ENCODE measurements at places on chromosomes 11 and 22.

- DNase-seq, result no peak
These were observed 7.0 kb upstream of the CABP2 start for GRCh38 chr11:67530282-67530592.

GRCh38 chr11:118885319-118885718, 1.6 kb downstream of the CXCR5 start:
- no peak for DNase-seq

GRCh38 chr11:88535916-88536547, 198.5 kb upstream of the CTSC start:
- DNase-seq, result no peak

- no peak for DNase-seq
These were observed 1.5 kb upstream of the PNPLA5 start for GRCh38 chr22:43893266-43893665.

GRCh38 chr11:117230286-117230961, 1.4 kb downstream of the PCSK7 start:
- DNase-seq, result no peak

DNA sequence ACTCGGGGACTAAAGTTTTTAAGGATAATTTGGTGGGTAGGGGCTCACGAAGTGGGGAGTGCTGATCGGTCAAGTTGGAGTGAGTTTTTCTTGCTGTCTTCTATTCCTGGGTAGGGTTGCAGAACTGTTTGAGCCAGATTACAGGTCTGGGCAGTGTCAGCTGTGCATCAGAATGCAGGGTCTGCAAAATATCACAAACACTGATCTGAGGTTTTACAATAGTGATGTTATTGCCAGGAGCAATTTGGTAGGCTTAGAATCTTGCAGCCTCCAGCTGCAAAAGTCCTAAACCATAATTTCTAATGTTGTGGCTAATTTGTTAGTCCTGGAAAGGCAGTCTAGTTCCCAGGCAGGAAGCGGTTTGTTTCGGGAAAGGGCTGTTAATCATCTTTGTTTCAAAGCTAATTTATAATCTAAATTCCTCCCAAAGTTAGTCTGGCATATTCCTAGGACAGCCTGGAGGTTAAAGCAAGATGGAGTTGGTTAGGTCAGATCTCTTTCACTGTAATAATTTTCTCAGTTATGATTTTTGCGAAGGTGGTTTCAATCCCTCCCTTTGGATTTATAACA, 39.7 kb upstream of the CALCA start:
- no peak for DNase-seq

- no peak for DNase-seq
These were observed 734.7 kb downstream of the KCNA4 start for GRCh38 chr11:29282088-29282487.

GRCh38 chr11:11640996-11641395, 19.2 kb upstream of the GALNT18 start:
- no peak for DNase-seq

GRCh38 chr11:31882951-31883392, 71.8 kb upstream of the PAX6 start:
- DNase-seq, result no peak

- DNase-seq, result no peak
These were observed 23.2 kb upstream of the ST3GAL4 start for GRCh38 chr11:126332221-126332711.

DNA sequence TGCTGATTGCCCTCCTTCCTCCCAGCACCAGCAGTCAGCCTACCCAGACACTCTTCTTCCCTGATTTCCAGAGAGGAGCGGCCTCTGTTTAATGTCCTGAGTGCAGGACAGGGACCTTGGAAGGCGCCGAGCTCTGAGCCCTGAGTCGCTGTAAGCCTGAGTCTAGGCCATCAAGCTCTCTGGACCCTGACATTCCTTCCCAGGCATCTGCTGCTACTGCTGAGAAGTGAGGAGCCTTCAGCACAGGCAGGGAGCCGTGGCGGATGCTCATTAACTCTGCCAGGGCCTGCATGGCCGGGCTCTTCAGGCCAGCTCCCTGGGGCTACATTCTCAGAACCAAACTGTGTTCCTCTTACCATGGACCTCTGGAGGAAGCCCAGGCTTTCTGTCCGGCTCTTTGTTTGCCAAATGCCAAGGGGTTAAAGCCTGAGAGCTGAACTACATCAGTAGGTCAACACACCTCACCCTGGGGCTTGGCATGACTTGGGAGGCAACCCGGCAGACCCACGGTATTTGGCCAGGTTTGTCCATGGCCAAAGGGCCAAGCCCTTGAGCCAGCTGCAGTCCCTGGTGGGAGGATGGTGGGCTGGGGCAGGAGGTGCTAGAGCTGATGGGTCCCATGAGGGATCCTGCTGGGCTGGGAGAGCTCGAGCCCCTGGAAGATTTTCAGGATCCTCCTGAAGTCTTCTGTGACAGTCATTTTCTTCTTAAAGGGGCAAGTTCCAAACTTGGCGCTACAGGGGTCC, 721.4 kb downstream of the BRD1 start:
- DNase-seq, result no peak

DNA sequence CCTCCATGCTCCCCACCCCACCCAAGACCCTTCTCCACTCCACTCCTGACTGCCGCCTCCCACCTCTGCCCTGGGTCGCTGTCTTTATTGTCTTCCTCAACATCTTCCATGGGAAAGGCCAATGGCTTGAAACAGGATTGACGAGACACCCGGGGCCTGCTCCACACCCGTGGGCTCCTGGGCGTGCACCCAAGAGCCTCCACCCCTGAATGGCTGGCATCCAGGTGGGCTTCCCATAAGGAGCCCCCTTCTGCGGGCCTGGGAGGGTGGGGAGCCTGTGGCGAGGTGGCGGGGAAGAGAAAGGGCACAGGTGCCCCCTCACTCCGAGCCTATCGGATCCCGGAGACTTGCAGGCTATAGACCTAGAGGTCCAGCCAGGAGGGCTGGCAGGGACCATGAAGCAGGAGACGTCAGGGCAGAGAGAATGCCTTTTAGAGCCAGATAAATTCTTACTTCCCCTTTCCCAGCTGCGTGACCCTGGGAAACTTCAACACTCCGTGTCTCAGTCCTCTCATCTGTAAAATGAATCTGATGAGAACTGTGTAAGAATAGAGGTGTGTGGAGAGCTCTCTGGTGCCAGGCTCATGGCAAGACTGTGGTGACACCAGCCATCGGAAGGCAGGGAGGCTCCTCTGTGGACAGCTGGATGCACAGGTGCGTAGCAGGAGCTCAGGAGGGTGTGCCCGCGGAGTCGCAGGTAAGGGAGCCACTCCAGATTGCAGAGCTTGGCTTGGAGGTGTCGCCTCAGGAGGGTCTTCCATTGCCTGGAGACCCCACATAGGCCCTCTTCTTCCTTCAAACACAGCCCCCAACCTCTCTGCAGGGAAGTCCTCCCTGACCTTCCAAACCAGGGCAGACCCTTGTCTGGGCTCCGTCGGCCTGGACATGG, 53.9 kb downstream of the SMIM38 start:
- no peak for DNase-seq

- DNase-seq, result no peak
These were observed 56.8 kb downstream of the MCM5 start for GRCh38 chr22:35456757-35457156.

DNA sequence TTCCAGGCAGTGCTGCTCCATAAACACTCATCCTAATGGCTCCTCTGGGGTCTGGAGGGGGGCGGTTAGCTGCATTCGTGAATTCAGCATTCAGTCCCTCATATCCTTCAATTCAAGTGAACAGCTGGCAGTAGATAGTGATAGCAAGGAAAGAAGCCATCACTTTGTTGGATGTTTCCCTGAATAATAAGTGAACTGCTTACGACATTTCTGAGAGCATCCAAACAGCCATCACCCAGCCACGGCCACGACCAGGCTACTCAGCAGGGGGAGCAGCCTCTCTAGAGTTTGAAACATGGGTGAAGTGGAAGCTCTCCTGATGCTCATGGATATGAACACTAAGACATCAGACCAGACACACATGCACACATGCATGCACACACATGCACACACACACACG, 163.6 kb downstream of the NTM start:
- DNase-seq, result no peak

GRCh38 chr22:45130891-45131290, 32.8 kb upstream of the NUP50 start:
- DNase-seq, result no peak

DNA sequence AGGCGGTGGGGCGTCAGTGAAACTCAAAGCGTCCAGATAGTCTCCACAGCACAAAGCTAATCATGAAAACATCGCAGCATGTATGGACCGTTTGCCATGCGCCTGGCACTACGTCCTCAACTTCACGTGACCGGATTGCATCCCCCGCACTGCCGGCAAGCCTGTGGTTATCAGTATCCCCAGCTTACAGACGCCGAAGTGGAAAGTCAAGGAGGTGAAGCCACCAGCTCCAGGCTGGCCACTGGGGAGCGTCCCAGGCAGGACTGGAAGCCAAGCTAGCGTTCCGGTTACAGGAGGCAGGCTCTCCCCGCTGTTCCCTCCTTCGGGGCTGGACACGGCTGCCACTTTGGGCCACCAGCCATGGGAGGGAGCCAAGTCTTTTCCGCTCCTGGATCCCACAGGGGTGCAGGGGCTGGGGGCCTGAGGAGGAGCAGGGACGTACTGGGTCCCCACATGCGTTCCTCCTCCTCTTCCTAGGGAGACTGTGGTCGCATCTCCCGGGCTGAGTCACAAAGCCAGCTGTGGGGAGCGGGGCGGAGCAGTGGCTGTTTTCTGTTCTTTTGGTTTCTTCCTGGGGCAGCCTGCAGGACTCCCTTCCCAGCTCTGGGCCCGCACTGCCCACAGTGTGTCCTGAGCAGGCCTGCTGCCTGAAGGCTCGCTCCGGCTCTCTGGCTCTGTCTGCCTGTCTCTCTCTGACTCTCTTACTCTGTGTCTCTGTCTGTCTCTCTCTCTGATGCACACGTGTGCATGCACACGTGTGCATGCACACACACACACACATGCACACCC, 4.3 kb upstream of the OSBPL5 start:
- peak; percentile 42 for DNase-seq

DNA sequence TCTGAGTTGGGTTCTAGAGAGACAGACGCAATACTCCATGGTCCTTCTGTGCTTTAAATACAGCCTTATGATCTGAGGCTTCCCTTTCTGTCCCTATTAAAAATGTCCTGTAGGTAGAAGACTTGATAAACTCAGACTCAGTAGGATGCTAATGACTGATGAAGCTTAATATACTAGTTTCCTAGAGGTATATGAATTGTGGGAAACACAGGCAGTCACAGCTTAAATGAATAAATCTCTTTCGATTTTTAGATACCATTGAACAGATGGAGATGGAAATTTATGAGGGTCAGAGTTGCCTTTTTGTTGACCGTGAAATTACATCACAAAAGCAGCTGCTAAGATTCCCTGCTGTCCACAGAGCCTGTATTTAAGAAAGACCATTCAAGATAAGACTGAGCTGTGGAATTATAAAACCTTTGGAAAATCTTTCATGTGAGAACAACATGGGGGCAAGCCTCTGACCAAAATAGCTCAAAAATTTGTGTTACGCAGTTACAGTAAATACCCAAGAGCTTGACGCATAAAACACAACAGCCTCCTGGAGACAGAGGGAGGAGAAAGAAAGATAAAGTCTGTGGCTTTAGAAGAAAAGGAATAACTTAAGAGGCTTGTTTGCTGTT, 172.3 kb downstream of the AASDHPPT start:
- no peak for DNase-seq

GRCh38 chr11:1573077-1573902, 1.2 kb upstream of the DUSP8 start:
- peak; percentile 75 for DNase-seq

DNA sequence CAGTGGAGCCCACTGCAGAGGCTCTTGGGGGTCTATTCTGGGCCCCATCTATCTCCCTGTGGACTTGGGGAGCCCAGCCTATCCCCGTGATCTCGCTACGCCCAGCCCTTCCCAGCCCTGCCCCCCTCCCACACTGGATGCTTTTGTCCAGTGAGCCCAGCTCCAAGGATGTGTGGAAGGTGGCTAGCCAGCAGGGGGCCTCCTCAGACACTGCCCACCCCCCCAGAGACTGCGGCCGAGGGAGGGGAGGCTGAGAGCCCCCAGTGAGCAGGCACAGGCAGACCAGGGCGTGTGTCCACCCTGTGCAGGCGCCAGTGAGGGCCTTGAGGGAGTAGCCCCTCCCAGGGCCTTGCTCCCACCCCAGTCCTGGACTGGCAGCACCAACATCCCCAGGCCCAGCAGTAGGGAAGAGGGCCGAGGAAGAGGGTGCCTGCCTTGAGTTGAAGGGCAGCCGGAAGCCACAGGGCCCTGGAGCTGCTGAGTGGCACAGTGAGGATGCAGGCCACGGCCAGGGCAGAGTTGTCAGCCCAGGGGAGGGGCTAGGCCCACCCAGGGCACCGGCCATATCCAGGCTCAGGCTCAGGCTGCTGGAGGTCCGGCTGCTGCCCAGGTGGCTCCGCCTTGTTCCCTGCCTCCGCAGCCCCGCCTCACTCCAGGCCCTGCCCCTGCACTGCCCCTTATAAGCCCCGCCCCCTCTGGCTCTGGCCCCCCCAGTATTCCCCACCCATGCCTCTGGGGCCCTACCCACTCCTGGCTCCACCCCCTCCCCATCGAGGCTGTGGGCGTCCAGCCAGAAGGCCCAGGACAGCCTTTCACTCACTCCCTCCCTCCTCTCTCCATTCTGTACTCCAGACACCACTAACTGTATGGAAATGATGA, 28.0 kb downstream of the MOB2 start:
- no peak for DNase-seq

DNA sequence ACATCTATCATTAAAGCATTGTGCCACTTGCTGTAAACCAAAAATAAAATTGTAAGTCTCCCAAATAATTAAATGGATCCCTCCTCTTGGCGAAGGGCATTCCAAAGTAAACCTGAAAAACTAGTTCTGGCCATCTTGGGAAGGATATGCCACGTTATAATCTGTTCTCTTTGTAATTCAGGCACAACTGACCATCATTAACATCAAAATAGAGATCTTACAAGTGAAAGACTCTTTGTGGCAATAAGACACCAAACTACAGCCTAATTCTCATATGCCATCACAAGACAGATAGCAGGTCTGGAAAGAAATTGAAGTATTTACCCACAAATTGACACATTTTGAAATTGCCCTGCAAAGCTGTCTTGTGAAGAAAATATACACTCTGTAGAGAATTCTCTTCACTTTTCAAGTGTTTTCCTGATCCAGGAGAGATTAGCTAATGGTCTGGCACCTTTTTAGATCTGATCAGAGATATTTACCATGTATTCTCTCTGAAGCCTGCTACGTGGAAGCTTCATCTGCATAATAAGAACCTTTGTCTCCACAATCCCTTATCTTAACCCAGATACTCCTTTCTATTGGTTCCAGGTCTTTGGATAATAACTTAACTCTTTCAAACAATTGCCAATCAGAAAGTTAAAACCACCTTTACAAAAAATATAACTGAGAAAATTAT, 630.4 kb upstream of the CCDC179 start:
- DNase-seq, result no peak

DNA sequence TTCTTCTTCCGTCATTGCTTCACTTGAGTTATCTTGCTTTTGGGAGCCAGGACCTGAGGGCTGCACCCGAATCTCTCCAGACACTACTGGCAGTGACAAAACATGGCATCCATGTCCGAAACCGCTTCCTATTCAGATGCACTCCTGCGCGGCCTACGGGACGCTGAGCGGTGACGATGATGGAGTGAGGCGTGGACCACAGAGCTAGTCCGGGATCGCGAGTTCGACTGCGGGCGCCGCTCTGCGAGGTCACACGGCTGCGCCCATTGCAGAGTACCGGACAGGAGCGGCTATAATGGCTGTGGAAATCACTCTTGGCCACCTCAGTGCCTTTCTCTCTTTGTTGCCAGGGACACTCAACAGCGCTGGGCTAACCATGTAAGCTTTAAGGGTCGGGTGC, 453.8 kb upstream of the CNTN5 start:
- no peak for DNase-seq

All from pancreas (tissue), 10 donors.